Stomach (tissue), 19 donors: ENCODE measurements at places on chromosomes 1 and 21. TPM values are rescaled to one million over a fixed set of nuclear protein-coding genes. Genes with fewer than 3 reads are reported as not detected.

Gene SH3GLB1
- 48.4 TPM for total RNA-seq

Gene CFHR4
- not detected for total RNA-seq

Gene KIF26B
- total RNA-seq: 1.2 TPM

Gene EDARADD
- total RNA-seq: 13.8 TPM

Gene LYPD8
- not detected for total RNA-seq

Gene APP
- 266 TPM for total RNA-seq

Gene SPRR2G
- total RNA-seq: not detected

Gene BCL2L15
- 33.3 TPM for total RNA-seq

Gene NT5C1A
- total RNA-seq: not detected

Gene ELF3
- total RNA-seq: 190 TPM

Gene SSR2
- total RNA-seq: 354 TPM

Gene ACTL8
- not detected for total RNA-seq

Gene RIIAD1
- not detected for total RNA-seq

Gene PGLYRP3
- not detected for total RNA-seq

Gene CD164L2
- not detected for total RNA-seq

Gene CFAP74
- not detected for total RNA-seq

Gene KRTAP21-2
- total RNA-seq: not detected

- H3K36me3 ChIP-seq: no peaks in the 10 kb centered on the region
- no peaks in the 10 kb centered on the region for H3K27me3 ChIP-seq
- no peak for DNase-seq
- peaks cover 12% of the 10 kb centered on the region for H3K4me1 ChIP-seq
- H3K27ac ChIP-seq: no peak overlapping the region
Observed at GRCh38 chr1:3663999-3664699, 11.8 kb downstream of the TP73 start.

DNA sequence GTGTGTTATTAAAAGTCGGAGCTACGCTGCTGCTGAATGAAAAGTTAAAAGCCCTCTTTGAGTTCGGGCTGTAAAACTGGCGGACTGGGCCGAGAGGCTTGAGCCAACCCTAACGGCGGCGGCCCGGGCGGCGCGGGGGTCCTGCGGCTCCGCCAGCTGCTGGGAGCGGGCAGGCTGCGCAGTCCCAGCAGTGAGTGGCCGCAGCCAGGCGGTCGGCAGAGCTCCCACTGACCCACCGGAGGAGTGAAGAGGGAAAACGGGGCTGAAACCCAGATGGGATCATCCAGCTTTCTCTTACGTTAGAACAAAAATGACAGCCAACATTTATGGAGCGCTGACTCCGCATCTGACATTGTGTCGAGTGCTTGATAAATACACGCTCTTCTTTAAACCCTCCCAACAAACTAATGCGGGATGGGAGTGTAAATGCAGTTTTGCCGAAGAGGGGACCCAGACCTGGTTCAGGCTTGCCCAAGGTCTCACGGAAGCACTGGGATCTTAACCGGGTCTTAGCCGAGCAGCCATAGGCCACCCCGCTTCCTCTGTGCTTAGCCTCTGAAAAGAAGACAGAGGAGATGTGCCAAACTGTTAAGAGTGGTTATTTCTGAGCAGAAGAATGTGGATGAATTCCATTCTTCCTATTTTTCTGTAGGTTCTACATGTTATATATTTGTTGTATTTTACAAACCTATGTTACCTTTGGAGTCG is 3.5 kb downstream of the GRHL3 start:
- DNase-seq: no peak
- peaks cover 35% of the 10 kb centered on the region for H3K4me1 ChIP-seq
- H3K4me3 ChIP-seq: peak overlapping the region; percentile 59
- H3K27me3 ChIP-seq: peaks cover 20% of the 10 kb centered on the region

DNA sequence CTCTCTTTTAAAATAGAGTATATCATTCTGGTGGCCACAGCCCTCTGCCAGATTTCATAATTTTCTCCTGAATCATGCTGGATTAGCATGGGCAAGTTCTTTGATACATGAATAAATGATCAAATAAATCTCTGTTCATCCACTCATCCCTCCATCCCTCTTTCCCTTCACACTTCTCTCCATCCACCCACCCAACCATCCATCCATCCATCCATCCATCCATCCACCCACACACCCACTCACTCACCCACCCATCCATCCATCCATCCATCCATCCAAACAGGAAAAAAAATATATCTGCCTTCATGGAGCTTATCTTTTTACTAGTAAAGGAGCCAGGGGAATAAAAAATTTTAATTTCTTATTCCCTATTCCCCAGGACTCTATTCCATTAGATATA is 49.3 kb downstream of the URB2 start:
- no peak for DNase-seq
- no peaks in the 10 kb centered on the region for H3K36me3 ChIP-seq

DNA sequence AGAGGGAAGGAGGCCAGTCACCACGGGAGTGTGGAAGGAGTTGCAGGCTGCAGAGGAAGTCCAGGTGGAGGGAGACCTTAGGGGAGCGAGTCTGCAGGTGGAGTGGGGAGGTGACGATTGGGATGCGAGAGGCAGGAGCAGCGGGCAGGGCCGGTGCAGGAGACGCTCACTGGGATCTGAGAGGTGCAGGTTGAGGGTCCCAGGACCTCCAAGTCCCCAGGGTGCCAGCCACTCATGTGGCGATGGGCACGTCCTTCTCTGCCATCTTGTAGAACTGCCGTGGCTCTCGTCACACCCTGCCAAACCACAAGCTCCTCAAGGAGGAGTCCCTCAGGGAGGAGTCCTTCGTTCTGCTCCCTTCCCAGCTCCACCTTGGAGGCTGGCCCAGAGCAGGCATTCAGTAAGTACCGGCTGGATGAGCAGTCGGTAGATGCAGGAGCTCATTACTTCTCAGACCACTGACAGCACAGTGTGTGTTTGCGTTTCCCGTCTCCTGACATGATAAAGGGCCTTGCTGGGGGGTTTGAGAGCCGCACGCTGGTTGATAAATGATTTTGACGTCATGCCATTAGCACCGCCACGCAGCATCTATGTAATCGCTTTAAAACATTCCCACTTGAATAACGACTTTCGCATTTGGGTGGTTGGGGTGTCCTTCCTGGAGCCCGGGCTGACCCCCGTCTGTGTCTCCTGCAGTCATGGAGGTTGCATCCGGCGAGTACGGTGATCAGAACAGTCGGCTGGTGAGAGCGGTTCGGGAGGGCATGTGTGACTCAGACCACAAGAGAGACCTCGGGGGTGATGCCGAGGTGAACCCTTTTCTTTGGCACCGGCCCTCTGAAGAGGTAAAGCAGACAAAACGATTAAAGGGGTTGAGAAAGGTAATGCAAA is 27.8 kb downstream of the TFF3 start:
- peaks cover 95% of the 10 kb centered on the region for H3K36me3 ChIP-seq
- H3K4me3 ChIP-seq: no peak overlapping the region
- H3K27me3 ChIP-seq: no peaks in the 10 kb centered on the region
- H3K4me1 ChIP-seq: no peaks in the 10 kb centered on the region
- no peak overlapping the region for H3K27ac ChIP-seq
- no peak for DNase-seq

- no peaks in the 10 kb centered on the region for H3K36me3 ChIP-seq
- H3K27me3 ChIP-seq: no peaks in the 10 kb centered on the region
- peak; percentile 50 for DNase-seq
- H3K4me3 ChIP-seq: no peak overlapping the region
- peaks cover 76% of the 10 kb centered on the region for H3K4me1 ChIP-seq
Observed at GRCh38 chr21:36159356-36159921, 2.8 kb downstream of the DOP1B start.

DNA sequence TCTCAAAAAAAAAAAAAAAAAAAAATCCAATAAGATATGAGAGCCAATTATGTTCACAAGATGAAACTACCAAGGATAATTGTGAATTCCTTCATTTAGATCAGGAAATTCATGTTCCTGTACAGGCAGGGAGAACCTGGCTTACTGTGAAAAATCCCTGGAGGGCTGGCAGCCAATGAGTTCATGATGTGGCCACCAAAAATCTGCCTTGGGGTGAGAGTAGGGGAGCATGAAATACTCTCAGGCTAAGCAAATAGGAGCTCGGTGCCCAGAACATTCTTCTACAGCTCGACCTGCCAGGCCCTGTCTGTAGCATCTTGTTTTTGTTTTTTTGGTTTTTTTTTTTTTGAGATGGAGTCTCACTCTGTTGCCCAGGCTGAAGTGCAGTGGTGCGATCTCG is 50.1 kb downstream of the PIK3CD start:
- no peak overlapping the region for H3K4me3 ChIP-seq

GRCh38 chr1:28249013-28249865 is 10.1 kb upstream of the SESN2 start:
- H3K4me3 ChIP-seq: peak overlapping the region; percentile 21
- peak overlapping the region; percentile 96 for H3K27ac ChIP-seq
- H3K27me3 ChIP-seq: no peaks in the 10 kb centered on the region
- H3K4me1 ChIP-seq: peaks cover 65% of the 10 kb centered on the region
- DNase-seq: peak; percentile 59
- no peaks in the 10 kb centered on the region for H3K36me3 ChIP-seq

- DNase-seq: no peak
- no peaks in the 10 kb centered on the region for H3K36me3 ChIP-seq
- H3K4me3 ChIP-seq: no peak overlapping the region
- H3K27ac ChIP-seq: no peak overlapping the region
Observed at GRCh38 chr1:240134596-240134995, 42.9 kb downstream of the FMN2 start.

GRCh38 chr1:86872086-86872485 is 41.8 kb downstream of the SELENOF start:
- peaks cover 7% of the 10 kb centered on the region for H3K4me1 ChIP-seq
- peak; percentile 14 for DNase-seq
- H3K27ac ChIP-seq: no peak overlapping the region
- peaks cover 21% of the 10 kb centered on the region for H3K36me3 ChIP-seq
- H3K27me3 ChIP-seq: no peaks in the 10 kb centered on the region
- no peak overlapping the region for H3K4me3 ChIP-seq

GRCh38 chr1:62722796-62723195 is 34.6 kb upstream of the DOCK7 start:
- no peaks in the 10 kb centered on the region for H3K27me3 ChIP-seq
- no peak overlapping the region for H3K4me3 ChIP-seq
- peaks cover 13% of the 10 kb centered on the region for H3K4me1 ChIP-seq
- H3K27ac ChIP-seq: no peak overlapping the region
- no peaks in the 10 kb centered on the region for H3K36me3 ChIP-seq

GRCh38 chr1:58469016-58469415 is 77.5 kb downstream of the OMA1 start:
- no peak for DNase-seq
- no peak overlapping the region for H3K4me3 ChIP-seq
- no peak overlapping the region for H3K27ac ChIP-seq
- H3K36me3 ChIP-seq: peaks cover 14% of the 10 kb centered on the region
- H3K4me1 ChIP-seq: no peaks in the 10 kb centered on the region

- no peak overlapping the region for H3K4me3 ChIP-seq
- no peaks in the 10 kb centered on the region for H3K27me3 ChIP-seq
- no peaks in the 10 kb centered on the region for H3K4me1 ChIP-seq
Observed at GRCh38 chr1:172602706-172603105, 56.2 kb upstream of the FASLG start.

DNA sequence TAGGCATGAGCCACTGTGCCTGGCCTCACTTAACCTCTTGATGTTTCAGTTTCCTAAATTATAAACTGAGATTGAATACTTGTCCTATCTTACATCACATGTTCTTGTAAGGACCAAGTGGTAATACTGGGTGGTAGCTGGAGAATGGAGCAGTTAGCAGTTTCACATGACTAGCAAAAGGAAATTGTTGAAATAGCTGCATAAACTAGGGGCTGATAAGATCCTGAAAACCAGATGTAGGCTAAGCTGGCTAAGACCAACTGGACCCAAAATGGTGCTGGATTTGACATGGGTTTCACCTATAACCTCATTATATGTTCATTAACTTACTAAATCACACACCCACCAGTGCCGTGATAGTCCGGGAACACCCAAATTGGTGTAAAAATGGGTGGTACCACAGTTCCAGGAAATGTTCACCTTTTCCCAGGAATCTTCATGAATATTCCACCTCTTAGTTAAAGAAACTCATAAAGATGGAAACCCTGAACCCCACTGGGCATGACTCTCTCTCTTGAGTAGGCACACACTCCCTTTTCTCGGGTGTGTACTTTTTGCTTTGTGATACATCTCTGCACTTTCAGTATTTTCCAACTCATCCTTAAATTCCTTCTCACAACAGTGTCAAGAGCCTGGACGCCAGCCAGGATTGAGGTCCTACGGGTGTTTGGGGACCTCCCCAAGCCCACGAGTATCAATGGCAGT is at the start of gene PAPPA2:
TSS of gene PAPPA2 (plus strand) at position 502 of the 705 bp plus-strand sequence. CDS start 93,148 bp downstream, outside the sequence.
- no peaks in the 10 kb centered on the region for H3K27me3 ChIP-seq
- H3K27ac ChIP-seq: no peak within 1 kb of the TSS
- H3K4me3 ChIP-seq: no peak within 1 kb of the TSS
- no peak for DNase-seq
- H3K36me3 ChIP-seq: no peaks in the 10 kb centered on the region

GRCh38 chr1:69315823-69316222 is 251.9 kb upstream of the LRRC7 start:
- H3K36me3 ChIP-seq: no peaks in the 10 kb centered on the region
- H3K4me1 ChIP-seq: no peaks in the 10 kb centered on the region
- no peaks in the 10 kb centered on the region for H3K27me3 ChIP-seq
- no peak overlapping the region for H3K27ac ChIP-seq

DNA sequence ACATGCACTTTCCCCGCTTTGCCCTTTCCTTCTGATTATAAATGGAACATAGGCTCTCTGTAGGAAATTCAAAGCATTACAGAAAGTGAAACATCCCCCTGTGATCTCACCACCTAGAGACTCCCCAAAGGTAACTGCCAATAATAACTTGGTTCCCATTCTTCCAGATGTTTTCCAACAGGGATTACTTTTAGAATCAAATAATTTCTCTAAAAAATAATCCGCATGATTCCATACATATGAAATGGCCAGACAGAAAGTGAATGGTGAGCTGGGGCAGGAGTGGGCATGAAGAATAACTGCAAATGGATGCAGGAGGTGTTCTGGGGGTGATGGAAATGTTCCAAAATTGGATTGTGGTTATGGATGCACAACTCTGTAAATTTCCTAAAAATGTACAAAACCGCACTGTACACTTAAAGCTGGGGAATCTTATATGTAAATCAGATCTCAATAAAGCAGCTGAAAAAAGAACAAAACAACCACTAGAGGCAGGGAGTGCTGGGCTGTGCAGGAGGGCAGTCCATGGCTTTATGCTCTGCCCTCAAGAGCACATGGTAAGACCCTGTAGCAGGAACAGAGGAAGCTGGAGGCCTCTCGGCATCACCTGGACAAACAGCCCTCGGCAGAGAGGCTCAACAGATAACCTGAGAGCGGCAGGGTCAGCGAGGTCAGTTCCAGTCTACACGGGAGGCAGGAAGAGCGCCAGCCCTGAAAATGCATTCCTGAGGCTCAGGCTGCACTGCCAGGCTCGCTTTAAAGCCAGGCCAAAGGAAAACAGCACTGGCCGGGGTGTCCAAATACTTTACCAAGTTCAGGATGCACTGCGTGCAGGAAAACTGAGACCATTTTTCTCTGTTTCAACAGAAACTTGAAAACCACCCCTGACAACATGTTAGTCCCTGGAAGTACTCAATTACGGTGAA is 39.7 kb downstream of the CAPZB start:
- peaks cover 9% of the 10 kb centered on the region for H3K36me3 ChIP-seq
- peak overlapping the region; percentile 79 for H3K27ac ChIP-seq
- H3K4me1 ChIP-seq: peaks cover 79% of the 10 kb centered on the region
- no peak overlapping the region for H3K4me3 ChIP-seq
